ENCODE measurements at places on chromosomes 16 and 17.

GRCh38 chr17:46883871-46884520, 32.6 kb downstream of the WNT9B start:
- DNase-seq = no peak

DNA sequence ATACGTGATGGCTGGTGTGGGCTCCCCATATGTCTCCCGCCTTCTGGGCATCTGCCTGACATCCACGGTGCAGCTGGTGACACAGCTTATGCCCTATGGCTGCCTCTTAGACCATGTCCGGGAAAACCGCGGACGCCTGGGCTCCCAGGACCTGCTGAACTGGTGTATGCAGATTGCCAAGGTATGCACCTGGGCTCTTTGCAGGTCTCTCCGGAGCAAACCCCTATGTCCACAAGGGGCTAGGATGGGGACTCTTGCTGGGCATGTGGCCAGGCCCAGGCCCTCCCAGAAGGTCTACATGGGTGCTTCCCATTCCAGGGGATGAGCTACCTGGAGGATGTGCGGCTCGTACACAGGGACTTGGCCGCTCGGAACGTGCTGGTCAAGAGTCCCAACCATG, 5.6 kb downstream of the MIEN1 start:
- DNase-seq = no peak

DNA sequence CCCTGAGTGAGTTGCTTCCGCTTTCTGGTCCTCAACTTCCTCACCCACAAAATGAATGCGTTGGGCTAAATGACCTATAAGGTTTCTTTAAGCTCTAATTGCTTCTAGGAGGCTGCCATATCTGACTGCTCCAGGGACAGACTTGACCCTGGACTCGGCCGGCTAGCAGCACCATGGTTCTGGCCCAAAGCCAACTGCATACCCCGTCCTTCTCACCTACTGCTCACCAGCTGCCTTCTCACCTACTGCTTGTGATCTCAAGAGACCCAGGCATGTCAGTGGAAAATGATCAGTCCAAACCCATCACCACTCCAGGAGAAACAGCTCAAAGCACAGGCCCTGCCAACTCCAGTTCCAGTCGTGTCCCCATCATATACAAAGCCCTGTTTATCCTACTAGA, 124.3 kb upstream of the IRX5 start:
- no peak for DNase-seq

- DNase-seq = no peak
Observed at GRCh38 chr16:78474762-78475161, 375.3 kb downstream of the WWOX start.

- peak; percentile 31 for DNase-seq
Observed at GRCh38 chr16:73000020-73000906, 47.7 kb downstream of the ZFHX3 start.

DNA sequence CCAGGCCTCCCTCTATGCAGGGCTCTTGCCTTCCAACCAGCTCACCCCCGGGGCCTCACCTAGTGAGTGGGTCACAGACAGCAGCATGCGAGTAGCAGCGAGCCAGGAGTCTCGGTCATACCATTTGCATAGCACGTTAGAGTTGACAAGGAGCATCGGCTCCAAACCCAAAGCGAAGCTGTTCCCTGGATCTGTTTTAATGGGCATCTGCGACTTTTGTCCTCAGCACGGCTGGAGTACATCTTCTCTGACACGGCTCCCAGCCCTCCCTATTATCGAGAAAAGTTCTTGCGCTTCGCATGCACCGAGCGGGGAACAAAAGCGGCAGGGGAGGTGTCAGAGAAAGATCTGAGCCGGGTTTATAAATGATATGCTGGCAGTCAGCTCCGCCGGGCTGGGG, 253.3 kb downstream of the MAF start:
- no peak for DNase-seq

DNA sequence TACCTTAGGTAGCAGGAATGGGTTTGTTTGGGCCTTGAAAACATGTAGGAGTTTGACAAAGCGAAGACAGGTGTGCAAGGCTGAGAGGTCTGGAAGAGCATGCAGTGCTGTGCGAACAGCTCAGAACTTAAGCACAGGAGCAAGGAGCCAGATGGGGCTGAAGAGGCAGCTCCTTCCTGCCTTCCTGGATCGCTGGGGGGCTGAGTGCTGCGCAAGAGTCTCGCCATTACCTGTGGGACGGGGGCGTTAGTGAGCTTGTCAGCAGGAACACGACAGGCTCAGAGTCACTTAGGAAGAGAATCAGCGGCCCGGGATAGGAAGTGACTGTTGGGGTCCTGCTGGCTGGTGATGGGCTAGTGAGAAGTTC, 464 bp upstream of the MRM1 start:
- no peak for DNase-seq

GRCh38 chr17:49146620-49147306, 14.2 kb downstream of the B4GALNT2 start:
- DNase-seq = peak; percentile 92

- no peak for DNase-seq
Observed at GRCh38 chr17:62064029-62064790, 868 bp downstream of the MED13 start.

DNA sequence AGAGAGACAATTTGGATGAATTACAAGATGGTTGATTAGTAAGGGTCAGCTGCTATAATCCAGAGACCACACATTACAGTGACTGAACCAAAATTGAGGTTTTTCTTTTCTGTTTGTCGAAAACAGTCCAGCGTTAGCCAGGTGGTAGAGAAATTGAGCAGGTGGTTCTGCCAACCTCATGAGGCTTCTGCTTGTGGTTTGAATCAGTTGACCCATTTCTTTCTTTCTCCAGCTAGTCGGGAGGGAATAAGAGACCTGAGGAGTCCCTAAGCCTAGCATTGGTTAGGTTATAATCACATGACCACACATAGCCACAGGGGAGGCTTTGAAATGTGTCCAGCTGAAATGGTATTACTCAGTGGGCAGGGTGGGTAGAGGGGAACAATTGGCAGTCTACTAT, 504.6 kb downstream of the HS3ST4 start:
- no peak for DNase-seq

Measured in fibroblast of the conjunctiva (primary cell).